ENCODE measurements at places on chromosomes 2 and 18. TPM values are rescaled to one million over a fixed set of nuclear protein-coding genes. Genes with fewer than 3 reads are reported as not detected.

STPG4 gene
- total RNA-seq, result not detected

GCA gene
- total RNA-seq, result 64.8 TPM

CYP26B1 gene
- 3.8 TPM for total RNA-seq

TMEM18 gene
- total RNA-seq, result 21.3 TPM

COL6A3 gene
- total RNA-seq, result 119 TPM

IL36RN gene
- total RNA-seq, result not detected

RMDN2 gene
- 23.1 TPM for total RNA-seq

GRCh38 chr2:15935675-15936074, 4.7 kb upstream of the MYCN start:
- DNase-seq, result no peak
- no peak overlapping the region for H3K4me3 ChIP-seq
- no peak overlapping the region for H3K27ac ChIP-seq
- H3K27me3 ChIP-seq, result peaks cover 22% of the 10 kb centered on the region
- H3K36me3 ChIP-seq, result no peaks in the 10 kb centered on the region

GRCh38 chr2:191748059-191748461, 70.1 kb downstream of the NABP1 start:
- no peak overlapping the region for H3K27ac ChIP-seq
- DNase-seq, result no peak
- H3K27me3 ChIP-seq, result no peaks in the 10 kb centered on the region
- no peaks in the 10 kb centered on the region for H3K36me3 ChIP-seq

GRCh38 chr2:168964251-168964807, 63.2 kb downstream of the G6PC2 start:
- no peaks in the 10 kb centered on the region for H3K4me1 ChIP-seq
- H3K36me3 ChIP-seq, result no peaks in the 10 kb centered on the region
- DNase-seq, result no peak
- no peaks in the 10 kb centered on the region for H3K27me3 ChIP-seq
- no peak overlapping the region for H3K4me3 ChIP-seq

DNA sequence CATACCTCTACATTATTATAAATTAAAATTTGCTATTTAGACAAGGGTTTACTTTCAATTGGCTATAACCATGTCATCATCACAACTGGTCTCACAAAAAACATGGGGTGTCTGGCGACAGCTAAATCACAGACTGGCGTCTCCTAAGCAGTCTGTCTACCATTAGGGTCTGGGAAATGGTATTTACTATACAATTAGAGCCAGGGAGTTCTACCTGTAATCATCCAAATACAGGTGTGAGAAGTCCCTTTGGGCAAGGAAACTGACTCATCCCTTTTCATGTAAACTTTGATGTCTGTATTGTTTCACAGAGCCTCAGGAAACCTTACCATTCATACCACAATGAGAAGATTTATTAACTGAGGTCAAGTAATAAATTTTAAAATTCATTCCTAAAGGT, 126.7 kb downstream of the OLA1 start:
- no peaks in the 10 kb centered on the region for H3K4me1 ChIP-seq
- no peaks in the 10 kb centered on the region for H3K36me3 ChIP-seq
- H3K27me3 ChIP-seq, result no peaks in the 10 kb centered on the region
- DNase-seq, result no peak
- no peak overlapping the region for H3K27ac ChIP-seq

- H3K27ac ChIP-seq, result no peak overlapping the region
- peak; percentile 87 for DNase-seq
- H3K27me3 ChIP-seq, result no peaks in the 10 kb centered on the region
- H3K36me3 ChIP-seq, result no peaks in the 10 kb centered on the region
- no peak overlapping the region for H3K4me3 ChIP-seq
Measured at GRCh38 chr18:10519999-10520935, 5.6 kb upstream of the NAPG start.

GRCh38 chr2:186576614-186577013, 13.2 kb upstream of the ITGAV start:
- no peaks in the 10 kb centered on the region for H3K27me3 ChIP-seq
- no peak overlapping the region for H3K4me3 ChIP-seq
- no peak for DNase-seq
- H3K27ac ChIP-seq, result no peak overlapping the region
- H3K4me1 ChIP-seq, result peaks cover 9% of the 10 kb centered on the region
- no peaks in the 10 kb centered on the region for H3K36me3 ChIP-seq

DNA sequence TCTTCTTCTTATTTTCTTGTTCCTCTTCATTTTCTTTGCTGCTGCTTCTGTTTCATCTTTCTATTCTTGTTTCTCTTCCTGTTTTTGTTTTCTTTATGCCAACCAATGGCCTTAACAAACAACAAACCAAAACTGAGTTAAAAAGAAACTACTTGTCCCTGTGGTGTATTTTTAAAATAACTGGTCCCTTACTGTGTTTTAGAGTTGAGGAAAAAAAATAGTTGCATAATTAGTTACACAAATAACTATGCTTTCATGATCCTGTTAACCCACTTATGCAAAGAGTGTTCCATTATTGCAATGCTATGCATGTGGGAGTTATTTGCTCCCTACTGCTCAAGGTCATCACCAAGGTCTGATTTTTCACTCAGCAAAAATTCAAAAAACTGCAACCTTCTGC, 39.5 kb upstream of the IMP4 start:
- H3K27ac ChIP-seq, result no peak overlapping the region
- no peaks in the 10 kb centered on the region for H3K27me3 ChIP-seq
- no peak overlapping the region for H3K4me3 ChIP-seq
- no peaks in the 10 kb centered on the region for H3K36me3 ChIP-seq
- no peaks in the 10 kb centered on the region for H3K4me1 ChIP-seq
- DNase-seq, result no peak

DNA sequence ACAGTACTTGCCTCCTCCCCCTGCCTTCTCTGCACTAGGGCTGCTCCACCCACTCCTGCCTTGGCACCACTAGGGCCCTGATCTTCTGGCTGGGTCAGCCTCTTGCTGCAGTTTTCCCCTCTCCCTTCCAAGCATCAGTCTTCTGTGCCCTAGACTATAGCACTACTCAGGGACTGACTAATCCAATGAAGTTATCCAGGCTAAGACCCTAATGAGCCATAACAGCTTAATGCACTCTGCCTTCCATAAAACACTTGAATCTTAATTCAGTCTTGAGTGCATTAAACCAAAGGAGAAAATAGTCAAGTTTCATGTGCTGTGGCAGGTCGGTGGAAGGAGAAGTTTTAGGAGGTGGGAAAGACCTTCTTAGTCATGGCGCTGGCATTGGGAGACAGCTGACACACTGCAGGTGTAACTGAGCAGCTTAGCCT, 95.7 kb downstream of the BIN1 start:
- H3K27ac ChIP-seq, result no peak overlapping the region
- H3K4me1 ChIP-seq, result no peaks in the 10 kb centered on the region
- DNase-seq, result no peak
- H3K27me3 ChIP-seq, result peaks cover 4% of the 10 kb centered on the region
- no peak overlapping the region for H3K4me3 ChIP-seq

DNA sequence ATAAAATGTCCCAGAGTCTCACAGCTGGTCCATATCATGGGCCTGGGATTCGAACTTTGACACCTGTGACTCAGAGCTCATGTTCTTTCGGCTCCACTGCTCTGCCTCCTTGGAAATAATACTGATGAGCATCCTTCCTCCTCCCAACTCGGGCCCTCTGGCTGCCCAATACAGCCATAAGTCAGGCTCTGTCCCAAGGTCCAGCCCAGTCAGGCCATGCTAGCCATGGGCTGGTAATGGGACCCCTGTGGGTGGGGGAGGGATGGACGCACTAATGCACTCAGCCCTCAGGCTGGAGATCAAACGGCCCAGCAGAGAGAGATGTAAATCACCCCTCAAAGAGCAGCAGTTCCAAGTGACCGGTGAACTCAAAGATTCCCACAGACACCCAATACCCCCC, 61.1 kb downstream of the DDX1 start:
- H3K27me3 ChIP-seq, result no peaks in the 10 kb centered on the region
- no peaks in the 10 kb centered on the region for H3K36me3 ChIP-seq
- no peaks in the 10 kb centered on the region for H3K4me1 ChIP-seq
- no peak overlapping the region for H3K4me3 ChIP-seq
- DNase-seq, result no peak
- no peak overlapping the region for H3K27ac ChIP-seq

GRCh38 chr2:78779761-78780160, 245.7 kb upstream of the REG3G start:
- no peaks in the 10 kb centered on the region for H3K27me3 ChIP-seq
- no peaks in the 10 kb centered on the region for H3K36me3 ChIP-seq
- no peak overlapping the region for H3K4me3 ChIP-seq
- H3K27ac ChIP-seq, result no peak overlapping the region
- no peak for DNase-seq

DNA sequence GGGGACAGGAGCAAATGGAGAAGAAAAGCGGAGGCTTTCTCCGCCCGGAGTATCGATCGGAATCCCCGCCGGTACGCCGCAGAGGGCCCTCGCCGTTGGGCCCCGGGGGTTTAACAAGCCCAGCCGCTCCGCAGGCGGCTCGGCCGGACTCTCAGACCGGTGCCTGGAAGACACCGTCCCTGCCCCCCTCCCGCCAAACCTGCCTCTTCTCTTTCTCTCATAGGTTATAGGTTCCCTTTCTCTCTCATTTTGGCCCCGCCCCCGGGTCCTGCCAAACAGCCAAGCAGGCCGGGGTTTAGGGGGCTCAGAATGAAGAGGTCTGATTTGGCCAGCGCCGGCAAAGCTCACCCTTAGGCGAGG, 4.4 kb downstream of the ONECUT2 start:
- peaks cover 16% of the 10 kb centered on the region for H3K4me1 ChIP-seq
- H3K27ac ChIP-seq, result no peak overlapping the region
- H3K36me3 ChIP-seq, result no peaks in the 10 kb centered on the region
- H3K27me3 ChIP-seq, result peaks cover 90% of the 10 kb centered on the region
- H3K4me3 ChIP-seq, result no peak overlapping the region

- no peak overlapping the region for H3K4me3 ChIP-seq
- H3K36me3 ChIP-seq, result no peaks in the 10 kb centered on the region
- no peaks in the 10 kb centered on the region for H3K27me3 ChIP-seq
- H3K4me1 ChIP-seq, result no peaks in the 10 kb centered on the region
Measured at GRCh38 chr2:46393865-46394264, 85.5 kb upstream of the TMEM247 start.

- DNase-seq, result no peak
- H3K36me3 ChIP-seq, result no peaks in the 10 kb centered on the region
- H3K27ac ChIP-seq, result no peak overlapping the region
- no peak overlapping the region for H3K4me3 ChIP-seq
- no peaks in the 10 kb centered on the region for H3K4me1 ChIP-seq
Measured at GRCh38 chr2:5951471-5951870, 259.3 kb downstream of the SOX11 start.

DNA sequence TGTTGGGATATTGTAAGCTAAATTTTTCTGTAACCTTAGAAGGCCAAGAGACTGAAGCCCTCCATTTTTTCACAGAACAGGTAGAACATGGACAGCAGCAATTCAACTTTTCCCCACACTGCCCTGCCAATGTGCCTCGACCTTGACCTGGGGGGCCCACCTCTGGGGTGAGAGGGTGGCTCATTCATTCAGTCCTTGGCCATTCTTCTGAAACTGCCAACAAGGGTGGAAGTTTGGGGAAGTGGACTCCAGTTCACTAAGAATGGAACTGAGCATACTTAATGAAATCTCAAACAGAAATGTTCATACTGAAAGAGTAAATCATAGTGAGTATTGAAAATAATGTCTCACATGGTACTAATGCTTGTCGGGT, 1.1 kb downstream of the EEF1B2 start:
- no peaks in the 10 kb centered on the region for H3K27me3 ChIP-seq
- peaks cover 34% of the 10 kb centered on the region for H3K36me3 ChIP-seq
- peaks cover 19% of the 10 kb centered on the region for H3K4me1 ChIP-seq
- H3K4me3 ChIP-seq, result peak overlapping the region; percentile 97
- H3K27ac ChIP-seq, result no peak overlapping the region

DNA sequence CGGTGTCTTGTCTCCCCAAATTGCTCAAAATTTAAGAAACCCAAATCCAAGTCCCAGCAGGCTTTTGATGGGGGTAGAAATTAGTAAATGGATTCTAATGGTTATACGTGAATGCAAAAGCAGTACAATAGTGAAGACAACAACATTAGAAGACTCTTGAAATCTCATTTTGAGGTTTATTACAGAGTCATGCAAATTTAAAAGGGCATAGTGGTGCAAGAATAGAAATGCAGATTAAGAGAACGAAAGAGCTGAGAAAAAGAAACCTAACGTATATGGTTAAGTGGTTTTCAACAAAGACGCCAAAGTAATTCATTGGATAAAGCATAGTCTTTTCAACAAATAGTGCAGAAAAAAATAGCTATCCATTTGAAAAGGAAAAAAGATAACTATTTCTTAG, 33.2 kb upstream of the CXXC1 start:
- H3K27me3 ChIP-seq, result no peaks in the 10 kb centered on the region
- H3K27ac ChIP-seq, result no peak overlapping the region
- no peaks in the 10 kb centered on the region for H3K36me3 ChIP-seq
- DNase-seq, result no peak
- H3K4me3 ChIP-seq, result no peak overlapping the region

- H3K27ac ChIP-seq, result no peak overlapping the region
- DNase-seq, result no peak
- H3K36me3 ChIP-seq, result no peaks in the 10 kb centered on the region
- H3K27me3 ChIP-seq, result no peaks in the 10 kb centered on the region
- H3K4me1 ChIP-seq, result no peaks in the 10 kb centered on the region
Measured at GRCh38 chr2:204625135-204625534, 79.9 kb downstream of the PARD3B start.

DNA sequence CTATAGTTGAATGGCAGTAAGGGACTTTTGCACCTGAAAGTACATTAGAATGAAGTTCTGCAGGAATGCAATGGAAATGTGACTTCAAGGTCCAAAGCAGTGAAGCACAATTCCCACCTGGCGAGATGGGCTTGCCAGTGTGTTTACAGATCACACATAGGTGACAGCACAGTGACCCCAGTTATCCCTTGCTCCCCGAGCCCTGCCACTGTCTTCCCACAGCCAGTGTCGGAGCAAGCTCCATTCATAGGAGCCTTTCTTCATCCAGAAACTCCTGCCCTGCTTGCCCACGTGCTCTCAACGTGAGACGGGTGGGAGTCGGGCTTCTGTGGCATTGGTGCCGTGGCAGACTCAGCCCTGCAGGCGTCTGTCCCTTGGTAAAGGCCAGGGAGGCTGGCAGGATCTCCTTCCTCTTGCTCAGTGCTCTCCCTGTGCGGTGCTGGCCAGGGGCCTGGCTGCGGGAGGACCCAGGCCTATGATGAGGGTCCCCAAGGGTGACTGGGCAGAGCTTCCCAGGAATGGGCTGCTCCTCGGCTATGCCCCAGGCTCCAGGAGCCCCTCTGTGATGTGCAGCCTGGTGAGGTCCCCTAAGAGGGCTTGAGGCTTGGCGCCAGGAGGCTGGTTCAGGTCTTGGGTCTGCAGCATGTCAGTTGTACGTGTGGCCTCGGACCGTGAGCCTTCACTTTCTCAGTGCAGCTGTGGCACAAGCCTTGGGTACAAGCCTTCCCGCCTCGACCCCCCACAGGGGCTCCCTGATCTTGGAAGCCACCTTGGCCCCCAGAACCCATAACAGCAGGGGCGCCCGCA, 40.2 kb downstream of the SNED1 start:
- no peaks in the 10 kb centered on the region for H3K4me1 ChIP-seq
- H3K36me3 ChIP-seq, result peaks cover 35% of the 10 kb centered on the region
- H3K27me3 ChIP-seq, result no peaks in the 10 kb centered on the region
- no peak for DNase-seq

DNA sequence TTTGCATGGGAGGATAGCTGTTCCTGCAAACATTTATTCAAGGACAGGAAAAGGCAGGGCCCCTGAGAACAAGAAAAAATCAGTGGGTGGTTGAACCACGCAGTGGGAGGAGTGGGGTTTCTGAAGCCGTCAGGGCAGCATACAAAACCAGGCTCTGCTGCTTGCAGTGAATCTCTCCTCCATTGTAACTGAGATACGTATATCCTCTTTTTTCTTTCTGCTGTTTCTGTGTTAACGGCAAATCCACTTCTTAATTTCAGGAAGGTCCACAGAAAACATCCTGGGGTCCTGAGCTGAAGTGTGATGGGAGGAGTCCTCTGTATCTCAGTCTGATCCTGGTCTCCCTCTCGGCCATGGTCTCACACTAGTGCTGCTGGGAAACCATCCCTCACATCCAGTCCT, 27.2 kb upstream of the KCNF1 start:
- H3K4me1 ChIP-seq, result no peaks in the 10 kb centered on the region
- no peak overlapping the region for H3K4me3 ChIP-seq
- H3K36me3 ChIP-seq, result no peaks in the 10 kb centered on the region

Data from upper lobe of right lung (tissue), 1 donor.